ENCODE measurements at places on chromosomes 5 and 9. TPM values are rescaled to one million over a fixed set of nuclear protein-coding genes. Genes with fewer than 3 reads are reported as not detected.
A peak's percentile ranks its signal among the peaks of the same experiment; 100 is the strongest.

ACTBL2 gene
- total RNA-seq: 0.29 TPM

TMC1 gene
- 0.26 TPM for total RNA-seq

PFN3 gene
- not detected for total RNA-seq

GFI1B gene
- total RNA-seq: 0.18 TPM

EPB41L4A gene
- total RNA-seq: 31.3 TPM

STPG3 gene
- not detected for total RNA-seq

FBXL7 gene
- 14.5 TPM for total RNA-seq

- no peak for DNase-seq
These were observed 34.6 kb downstream of the TNFAIP8 start for GRCh38 chr5:119390404-119390803.

DNA sequence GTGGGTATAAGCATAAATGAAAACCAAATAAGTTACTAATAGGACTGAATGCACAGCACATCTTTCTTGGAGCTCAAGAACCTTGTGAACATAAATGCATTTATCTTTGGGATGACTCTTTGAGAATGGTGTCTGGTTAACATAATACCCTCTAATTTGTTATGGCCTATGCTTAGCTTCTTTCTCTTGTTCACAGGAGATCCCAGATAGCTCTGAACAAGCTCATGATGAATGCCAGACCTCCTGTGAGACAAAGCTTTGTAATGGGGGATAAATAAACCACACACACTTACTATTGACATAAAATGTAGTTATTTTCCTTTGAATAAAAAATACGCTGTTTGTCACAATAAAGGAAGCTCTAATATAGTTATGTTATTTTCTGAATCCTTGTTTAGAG, 111.5 kb downstream of the PSAT1 start:
- no peak for DNase-seq

- no peak for DNase-seq
These were observed 85.4 kb downstream of the KCNN2 start for GRCh38 chr5:114447084-114447773.

DNA sequence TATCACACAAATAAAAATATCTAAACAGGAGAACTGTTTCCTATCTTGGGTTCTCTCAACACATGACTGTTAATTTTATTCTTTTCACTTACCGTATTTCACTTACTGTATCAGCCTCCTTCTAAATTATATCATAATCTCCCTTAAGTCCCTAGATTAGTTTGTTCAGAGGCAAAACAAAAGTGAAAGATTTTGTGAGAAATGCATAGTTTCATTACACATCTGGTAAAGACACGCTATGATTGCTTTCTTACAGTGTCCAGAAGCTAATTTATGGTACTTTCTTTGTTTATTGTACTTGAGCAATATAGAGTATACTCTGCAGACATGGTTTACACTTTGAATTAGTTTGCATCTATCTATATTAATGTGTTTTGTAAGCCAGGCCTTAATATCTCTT, 159.7 kb upstream of the TLX3 start:
- DNase-seq: no peak

- DNase-seq: no peak
These were observed 50.8 kb downstream of the RBM27 start for GRCh38 chr5:146254223-146254622.

DNA sequence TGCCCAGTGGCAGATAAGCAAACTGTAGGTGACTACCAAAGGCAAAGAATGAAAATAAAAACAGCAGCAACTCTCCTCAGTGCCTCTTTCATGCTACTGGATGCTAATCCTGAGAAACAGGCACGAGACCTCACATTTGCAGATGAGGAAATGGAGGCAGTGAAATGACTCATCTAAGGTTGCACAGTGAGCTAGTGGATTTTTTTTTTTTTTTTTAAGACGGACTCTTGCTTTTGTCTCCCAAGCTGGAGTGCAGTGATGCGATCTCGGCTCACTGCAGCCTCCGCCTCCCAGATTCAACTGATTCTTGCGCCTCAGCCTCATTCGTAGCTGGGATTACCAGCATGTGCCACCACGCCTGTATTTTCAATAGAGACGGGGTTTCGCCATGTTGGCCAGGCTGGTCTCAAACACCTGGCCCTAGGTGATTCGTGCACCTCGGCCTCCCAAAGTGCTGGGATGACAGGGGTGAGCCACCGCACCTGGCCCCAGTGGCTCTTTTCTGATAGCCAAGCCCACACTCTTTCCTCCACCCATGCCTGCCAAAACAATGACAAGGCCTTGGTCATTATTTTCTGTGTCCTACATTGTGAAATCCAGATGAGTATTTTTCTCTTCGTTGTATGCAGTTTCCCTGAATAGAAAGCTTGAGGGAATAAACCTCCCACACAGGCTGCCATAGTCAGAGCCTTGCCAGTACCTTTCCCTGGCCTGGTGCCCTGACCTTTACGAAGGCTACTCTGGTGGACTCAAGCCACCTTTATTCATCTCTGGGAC, 19.2 kb downstream of the DOCK2 start:
- DNase-seq: no peak

DNA sequence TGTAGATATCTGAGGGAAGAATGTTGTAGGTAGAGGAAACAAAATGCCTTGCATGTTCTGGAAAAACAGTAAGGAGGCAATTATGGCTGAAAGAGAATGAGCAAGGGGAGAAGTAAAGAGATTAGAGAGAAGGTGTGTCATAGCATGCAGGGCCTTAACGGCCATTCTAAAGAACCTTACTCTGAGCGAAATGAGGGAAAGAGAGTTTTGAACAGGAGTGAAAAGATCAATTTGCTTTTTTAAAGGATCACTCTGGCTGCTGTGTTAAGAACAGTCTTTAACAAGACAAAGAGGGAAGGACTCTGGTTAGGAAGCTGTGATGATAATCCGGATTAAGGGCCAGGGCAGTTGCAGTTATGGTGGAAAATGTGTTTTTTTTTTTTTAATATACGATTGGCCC, 22.6 kb downstream of the PTBP3 start:
- no peak for DNase-seq

GRCh38 chr5:106522296-106522695, 1148.4 kb downstream of the EFNA5 start:
- no peak for DNase-seq

GRCh38 chr5:59279979-59280378, 613.5 kb downstream of the PDE4D start:
- DNase-seq: no peak

DNA sequence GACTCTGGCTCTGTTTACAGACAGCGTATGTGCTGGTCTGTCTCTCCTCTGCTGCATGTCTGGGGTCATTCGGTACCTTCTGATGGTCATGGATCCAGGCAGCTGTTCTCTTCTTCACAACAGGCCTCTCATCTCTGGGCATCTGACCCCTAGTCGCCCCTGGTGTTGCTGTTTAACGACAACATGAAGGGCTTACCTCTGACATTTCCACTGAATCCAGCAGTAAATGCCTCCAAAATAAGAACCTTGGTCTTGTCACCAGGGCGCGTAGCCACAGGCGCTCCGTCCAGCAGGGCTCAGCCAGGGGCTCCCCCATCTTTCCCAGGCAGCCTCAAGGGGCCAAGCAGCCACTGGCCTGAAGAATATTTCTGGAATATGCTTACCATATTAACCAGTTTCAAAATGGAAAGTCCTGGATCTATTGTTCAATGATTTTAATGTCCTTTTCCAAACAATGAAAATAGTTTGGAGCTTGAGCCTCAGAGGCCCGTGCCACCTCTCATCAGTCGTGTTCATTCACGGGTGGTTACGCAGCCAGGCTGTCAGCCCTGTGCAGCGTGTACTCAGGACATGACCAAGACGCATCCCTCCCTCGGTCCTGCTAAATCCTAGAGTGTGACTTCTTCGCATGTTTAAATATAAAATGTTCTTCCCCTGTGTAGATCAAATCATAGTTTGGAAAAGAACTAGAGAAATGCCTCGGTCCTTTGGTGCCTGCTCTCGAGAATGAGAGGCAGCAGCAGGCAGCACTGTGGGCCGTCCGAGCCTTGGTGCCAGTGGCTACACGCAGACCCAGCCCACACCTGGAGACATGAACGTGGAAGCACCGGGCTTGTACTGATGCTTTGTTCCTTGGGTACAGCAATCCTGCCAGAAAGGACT, 30.1 kb upstream of the LRRC14B start:
- no peak for DNase-seq

GRCh38 chr9:83503866-83504265, 34.3 kb downstream of the FRMD3 start:
- no peak for DNase-seq

DNA sequence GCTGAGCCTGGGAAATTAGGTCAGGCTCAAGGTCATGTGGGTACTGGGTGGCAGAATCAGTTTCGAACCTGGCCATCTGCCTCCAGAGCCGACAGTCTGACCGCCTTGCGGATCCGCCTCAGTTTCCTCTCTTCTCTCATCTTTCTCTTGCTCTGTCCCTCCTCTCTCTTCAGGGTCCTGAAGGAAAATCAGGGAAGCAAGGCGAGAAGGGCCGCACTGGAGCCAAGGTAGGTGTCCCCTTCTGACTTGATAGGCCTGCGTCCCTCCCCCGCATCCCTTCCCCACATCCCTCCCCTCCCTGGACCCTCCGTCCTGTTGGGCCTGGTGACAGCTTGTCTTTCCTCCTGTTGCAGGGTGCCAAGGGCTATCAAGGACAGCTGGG, 40.8 kb upstream of the ORM1 start:
- peak; percentile 22 for DNase-seq

DNA sequence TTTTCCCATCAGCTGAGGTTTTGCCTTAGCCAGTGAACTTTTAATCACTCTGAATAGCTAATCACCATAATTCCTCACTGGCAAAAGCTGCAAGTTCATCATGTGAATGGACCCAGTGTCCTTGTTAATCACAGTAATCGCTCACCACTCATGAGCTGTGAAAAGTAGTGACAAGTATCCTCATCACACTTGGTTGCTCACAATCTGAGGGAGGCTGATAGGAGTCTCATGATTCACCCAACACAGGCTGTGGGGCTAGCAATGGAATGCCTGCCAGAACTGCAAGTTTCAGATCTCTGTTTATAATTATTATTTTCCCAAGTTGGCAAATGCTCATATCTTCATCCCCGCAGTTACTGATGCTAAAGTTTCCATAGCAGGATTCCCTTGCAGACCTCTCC, 467.2 kb downstream of the KIF4B start:
- no peak for DNase-seq

DNA sequence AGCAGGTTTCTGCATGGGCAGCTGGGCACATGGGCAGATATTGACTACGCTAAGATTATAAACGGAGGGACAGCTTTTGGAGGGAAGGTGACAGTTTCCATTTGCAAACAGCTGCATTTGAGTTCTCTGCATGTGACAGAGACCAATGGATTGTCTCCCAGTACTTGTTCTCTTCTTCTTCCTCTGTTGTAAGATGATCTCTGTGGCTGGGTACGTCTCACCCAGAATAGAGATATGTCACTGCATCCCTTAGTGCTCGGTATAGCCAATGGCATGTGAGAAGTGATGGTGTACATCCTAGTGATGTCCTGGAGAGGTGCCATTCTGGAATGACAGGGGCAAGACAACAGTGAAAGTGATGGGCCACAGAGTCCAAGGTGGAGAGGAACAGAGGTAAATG, 171.3 kb downstream of the CFAP90 start:
- no peak for DNase-seq

GRCh38 chr5:24245821-24246220, 399.0 kb downstream of the CDH10 start:
- no peak for DNase-seq

DNA sequence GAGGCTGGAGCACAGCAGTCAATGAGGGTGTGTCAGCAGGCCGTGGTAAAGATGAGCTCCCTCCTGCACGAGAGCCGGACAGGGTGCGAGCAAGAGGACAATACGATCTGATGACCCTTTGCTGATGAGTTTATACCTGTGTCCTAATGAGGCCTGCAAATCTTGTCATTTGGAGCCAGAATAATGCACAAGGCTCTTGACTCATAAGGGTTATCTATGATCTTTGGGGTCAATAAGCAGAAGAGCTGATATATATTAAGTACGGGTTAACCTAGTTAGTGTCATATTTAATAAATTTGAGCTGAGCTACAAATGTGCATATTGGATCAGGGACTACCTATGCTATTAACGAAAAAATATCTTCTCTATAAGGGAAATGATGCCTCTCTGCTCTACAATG, 46.9 kb downstream of the CTNND2 start:
- no peak for DNase-seq

GRCh38 chr9:129491487-129491855, 129.4 kb downstream of the C9orf50 start:
- DNase-seq: no peak

GRCh38 chr5:84382363-84383295, 2.1 kb downstream of the EDIL3 start:
- DNase-seq: peak; percentile 80

DNA sequence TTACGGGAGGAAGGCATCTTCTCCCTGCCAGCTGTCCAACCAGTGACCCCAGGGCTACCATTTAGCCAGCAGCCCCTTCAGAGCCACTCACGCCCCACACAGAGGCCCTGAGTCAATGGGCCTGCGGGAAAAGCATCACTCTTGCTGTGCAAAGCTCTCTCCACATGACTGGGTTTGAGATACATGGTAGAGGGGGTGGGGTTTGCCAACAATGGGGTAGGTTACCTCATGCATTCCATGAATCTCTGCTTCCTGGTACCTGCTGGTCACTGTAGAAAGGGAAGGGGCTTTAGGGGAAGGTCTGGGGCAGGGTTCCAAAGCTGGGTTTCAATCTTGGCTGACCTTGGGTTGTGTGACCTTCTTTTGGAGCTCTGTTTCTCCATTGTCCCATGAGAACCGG, 22.9 kb upstream of the TTLL11 start:
- no peak for DNase-seq

DNA sequence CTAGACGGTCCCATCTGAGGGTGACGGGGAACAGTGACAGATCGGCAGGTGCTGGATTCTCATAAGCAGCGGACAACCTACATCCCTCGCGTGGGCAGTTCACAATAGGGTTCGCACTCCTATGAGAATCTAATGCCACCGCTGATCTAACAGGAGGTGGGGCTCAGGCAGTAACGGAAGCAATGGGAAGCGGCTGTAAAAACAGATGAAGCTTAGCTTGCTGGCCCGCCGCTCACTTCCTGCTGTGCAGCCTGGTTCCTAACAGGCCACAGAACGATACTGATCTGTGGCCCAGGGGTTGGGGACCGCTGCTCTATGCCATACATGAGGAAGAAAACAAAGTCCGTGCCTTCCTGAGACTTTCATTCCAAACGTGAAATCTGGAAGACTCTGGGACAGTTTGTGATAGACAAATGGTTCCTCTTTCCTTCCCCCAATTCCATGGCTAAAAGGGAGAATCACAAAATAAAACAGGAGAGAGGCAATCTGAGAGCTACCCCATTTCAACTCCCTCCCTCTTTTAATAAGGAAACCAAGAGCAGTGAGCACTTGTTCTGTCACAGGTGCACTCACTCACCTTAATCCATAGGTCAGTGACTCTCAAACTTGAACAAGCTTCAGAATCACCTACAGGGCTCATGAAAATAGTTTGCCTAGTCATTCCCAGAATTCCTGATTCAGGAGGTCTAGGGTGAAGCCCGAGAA, 12.1 kb downstream of the PDCL start:
- DNase-seq: peak; percentile 42

- DNase-seq: no peak
These were observed 149.1 kb downstream of the ADAMTS6 start for GRCh38 chr5:65332591-65332990.

Data from left lung (tissue), 14 donors.